ENCODE measurements at places on chromosomes 2 and 18.
A peak's percentile ranks its signal among the peaks of the same experiment; 100 is the strongest.

GRCh38 chr2:48200620-48201293, 294.5 kb upstream of the FBXO11 start:
- DNase-seq = no peak

DNA sequence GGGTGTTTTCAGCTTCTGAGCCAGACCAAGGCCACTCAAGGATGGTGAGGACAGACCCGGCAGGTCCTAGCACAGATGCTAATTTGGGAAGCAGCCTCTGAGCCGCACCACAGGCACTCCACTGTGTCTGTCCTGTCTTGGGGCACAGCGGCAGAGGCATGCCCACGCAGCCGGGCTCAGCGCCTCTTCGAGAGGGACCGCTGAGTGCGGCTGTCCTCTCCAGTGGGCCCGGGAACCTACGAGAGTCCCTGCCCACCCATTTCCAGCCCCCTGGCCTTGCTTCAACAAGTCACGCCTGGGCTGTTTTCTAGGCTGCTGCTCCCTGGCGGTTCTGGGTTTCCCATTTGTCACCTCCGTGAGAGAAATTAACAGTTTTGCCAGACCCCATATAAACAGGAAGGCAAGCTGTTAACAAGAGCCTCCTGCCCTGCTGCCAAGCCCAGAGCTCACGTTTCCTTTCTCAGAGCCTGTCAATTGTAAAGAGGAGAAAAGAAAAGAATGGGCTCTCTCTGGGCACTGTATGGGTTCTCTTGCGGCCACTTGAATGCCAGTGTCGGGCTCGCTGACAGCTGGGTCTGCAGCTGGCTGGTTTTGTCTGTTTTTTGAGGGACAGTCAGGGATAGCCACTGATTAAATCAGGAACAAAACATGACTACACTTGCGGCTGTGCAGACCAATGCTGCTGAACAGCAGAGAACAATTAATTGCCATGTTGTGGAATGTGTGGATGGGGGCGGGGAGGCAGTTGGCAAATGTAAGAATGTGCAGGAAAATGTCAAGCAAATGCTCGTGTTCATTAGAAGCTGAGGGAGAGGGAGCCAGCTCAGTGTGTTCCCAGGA, 30.6 kb downstream of the TMEM17 start:
- no peak for DNase-seq

DNA sequence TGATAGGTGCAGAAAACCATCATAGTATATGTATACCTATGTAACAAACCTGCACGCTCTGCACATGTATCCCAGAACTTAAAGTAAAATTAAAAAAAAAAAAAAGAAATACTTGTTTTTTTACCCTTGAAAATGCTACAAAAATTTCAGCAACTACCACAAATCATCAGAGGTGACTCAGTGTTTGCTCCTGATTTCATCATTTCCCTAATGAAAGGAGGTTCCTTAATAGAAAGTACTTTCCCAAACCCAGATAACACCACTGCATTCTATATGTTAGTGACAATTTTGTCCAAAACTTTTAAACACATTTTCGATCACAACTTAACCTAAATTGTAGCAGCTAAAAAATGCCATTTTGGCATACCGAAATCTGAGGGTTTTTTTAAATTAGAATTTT, 163.3 kb downstream of the SLC39A10 start:
- DNase-seq = no peak

DNA sequence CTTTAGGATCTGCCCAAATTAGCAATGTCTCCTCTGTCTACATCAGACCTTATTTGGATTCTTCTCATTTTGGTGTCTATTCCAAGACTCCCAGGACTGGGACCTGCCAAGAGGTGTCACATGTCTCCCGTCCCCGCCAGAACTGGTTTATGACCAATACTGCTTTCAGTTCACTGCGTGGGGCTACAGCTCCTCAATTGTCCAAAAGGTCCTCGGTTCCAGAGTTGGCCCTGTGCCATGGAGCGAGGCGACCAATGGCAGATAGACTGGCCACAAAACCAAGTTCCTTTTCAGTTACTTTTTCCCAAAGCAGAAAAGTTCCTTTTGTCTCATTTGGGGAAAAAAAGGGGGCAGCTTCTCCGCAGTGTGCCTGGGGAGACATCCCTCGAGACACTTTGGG, 144.1 kb upstream of the ZNF236 start:
- DNase-seq = no peak

DNA sequence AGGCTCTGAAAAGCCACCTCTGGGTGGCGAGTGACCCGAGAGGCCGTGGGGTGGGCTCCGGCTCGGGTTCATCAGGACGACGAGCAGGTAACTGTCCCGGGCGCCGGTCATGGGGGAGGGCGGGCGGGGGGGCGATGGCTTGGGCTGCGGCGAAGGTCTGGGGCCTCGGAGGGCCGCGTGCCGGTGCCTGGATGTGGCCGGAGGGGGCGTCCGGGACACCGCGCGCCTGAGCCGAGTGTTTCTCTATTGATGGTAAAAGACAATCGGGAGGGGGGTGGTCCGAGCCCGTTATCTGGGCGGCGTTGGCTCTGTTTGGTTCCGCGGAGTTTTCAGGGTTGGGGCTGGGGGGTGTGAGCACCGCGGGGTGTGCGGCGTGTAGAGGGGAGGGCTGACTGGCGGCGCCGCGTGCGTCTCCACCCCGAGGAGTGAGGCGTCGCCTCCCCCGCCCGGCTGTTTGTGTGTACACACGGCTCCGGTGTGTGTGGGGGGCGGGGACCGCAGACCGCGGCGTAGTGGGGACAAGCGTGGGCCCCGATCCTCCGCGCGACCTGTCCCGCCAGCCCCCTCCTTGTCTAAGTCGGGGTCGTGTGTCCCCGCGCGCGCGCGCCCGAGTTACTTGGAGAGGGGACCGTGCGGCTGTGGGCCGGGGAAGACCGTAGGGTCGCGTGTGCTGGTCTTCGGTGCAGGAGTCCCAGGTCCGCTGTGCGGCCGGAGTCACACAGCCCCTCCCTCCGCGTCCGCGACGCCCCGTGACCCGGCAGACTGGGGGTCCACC, 1.6 kb downstream of the CTIF start:
- peak; percentile 76 for DNase-seq

GRCh38 chr2:219961947-219962498, 334.6 kb downstream of the SLC4A3 start:
- DNase-seq = no peak

DNA sequence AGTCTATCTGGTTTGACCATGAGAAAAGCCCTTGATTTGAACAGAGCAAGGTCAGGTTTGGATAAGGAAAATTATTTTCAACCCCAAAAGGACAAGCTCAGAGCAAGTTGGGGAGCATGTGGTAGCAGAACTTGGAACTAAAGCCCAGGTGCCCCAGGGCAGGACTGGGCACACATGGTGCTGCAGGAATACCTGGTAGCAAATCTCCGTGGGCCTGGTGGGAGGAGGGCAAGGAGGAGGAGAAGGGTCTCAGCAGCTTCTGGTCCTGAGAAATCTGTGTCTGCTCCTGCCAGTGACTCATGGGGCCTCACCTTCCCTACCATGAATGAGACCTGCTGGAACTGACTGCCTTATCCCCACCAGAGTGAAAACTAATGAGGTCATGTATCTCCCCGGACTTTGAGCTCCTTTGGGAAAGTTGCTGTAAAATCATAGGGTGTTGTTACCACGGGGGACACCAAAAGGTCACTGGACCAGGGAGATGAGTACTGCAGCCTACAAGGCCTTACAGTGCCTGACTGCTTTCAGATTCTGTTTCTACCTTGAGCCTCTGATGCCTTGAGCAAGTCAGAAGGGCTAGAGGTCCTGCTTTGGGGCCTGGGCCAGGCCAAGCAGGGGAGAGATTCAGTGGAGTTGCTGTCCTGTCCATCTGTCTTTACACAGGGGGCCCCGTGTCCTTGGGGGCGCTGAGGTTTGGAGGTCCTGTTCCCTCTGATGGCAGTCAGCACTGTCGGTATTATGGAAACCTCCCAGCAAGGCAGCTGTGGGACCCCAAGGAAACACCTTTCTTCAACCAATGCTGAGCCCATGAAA, 304.0 kb downstream of the MYCN start:
- DNase-seq = no peak

DNA sequence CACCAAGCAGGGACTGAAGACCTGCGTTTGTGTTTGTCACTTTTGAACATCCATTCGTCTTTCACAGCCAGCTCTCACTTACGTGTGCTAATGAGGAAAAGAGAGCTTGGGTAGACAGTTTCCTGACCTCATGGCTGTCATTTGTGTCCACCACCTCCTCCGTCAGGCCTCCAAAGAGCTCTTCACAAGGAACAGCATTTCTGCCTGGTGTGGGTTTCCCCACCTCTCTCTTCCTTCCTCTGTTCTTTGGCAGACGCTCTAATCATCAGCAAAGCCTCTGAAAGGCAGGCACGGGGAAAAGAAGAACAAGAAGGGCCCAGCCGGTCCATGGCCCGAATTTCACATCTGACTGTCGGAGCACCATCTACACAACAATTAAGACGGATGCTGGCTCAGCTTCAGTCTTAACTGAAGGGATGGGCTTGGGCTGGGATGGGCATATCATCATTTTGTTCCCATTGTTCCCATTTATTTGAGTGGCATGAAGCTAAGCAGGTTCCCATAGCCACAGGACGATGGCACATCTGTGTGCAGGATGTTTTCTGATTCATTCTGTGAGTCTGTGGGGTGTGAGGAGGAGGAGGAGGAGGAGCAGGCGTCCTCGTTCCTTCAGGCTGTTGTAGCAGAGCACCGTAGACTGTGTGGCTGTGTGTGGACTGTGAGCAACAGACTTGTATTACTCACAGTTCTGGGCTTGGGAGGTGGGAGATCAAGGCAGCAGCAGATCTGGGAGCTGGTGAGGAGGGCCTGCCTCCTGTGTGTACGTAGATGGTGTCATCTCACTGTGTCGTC, 66.4 kb downstream of the TSHZ1 start:
- DNase-seq = no peak

- no peak for DNase-seq
These were observed 247.3 kb downstream of the PRKCE start for GRCh38 chr2:45898819-45899218.

- no peak for DNase-seq
These were observed 105.7 kb upstream of the DAPL1 start for GRCh38 chr2:158689391-158689790.

DNA sequence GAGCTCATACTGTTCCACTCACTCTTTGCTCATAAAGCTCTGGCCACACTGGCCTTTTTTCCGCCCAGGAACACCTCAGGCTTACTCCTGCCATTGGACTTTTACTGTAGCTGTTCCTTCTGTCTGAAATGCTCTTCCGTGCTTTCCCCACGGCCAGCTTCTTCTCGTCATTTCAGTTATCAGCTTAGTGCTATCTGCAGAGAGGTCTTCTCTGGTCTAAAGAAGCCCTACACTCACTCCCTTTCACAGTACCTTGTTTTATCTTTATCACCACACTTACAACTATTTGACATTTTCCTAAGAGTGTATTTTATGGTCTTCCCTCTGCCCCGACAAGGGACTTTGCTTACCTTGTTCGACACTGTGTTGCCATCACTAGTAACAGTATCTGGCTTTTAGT, 388.1 kb upstream of the SPRED2 start:
- no peak for DNase-seq

GRCh38 chr2:225355788-225356187, 43.7 kb upstream of the NYAP2 start:
- no peak for DNase-seq

- DNase-seq = no peak
These were observed 49.3 kb downstream of the CD8B2 start for GRCh38 chr2:106536490-106536889.

DNA sequence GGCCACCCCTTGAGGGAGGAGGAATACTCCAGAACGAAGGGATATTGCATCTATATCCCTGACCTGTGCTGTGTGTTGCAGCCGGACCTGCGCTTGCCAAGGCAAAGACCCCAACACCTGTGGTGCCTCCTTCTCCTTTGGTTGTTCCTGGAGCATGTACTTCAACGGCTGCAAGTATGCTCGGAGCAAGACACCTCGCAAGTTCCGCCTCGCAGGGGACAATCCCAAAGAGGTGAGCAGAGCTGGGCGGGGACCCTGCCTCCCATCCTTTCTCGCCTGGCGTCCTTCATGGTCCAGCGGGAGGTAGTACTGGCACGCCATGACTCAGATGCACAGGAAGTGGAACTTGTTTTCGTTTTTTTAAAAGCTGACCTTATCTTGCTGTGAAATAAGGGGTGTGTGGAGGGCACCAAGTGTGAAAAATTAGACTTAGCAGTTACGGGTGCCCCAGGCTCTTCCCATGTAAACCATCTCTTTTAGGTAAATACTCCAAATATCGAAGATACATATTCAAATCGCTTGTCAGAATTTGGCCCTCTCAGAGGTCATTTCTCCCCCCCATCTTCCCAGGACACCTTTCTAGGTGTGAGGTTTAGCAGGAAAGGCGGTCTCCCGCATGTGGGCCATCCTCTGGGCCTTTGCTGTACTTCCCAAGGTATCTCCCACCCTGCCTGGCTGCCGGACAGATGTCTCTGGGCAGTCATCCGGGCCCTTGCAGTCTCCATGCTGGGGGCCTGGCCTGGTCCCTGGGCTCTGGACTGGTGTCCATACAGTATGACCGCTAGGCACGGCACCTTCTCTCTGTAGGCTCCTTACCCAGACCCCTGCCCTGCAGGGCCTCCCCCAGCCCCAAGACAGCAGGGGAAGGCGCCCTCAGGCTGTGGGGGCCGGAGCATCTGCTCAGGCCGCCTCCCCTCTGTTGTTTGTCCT, 57.6 kb downstream of the BOLA3 start:
- DNase-seq = no peak

GRCh38 chr18:48622911-48623431, 84.1 kb downstream of the CTIF start:
- DNase-seq = no peak

- no peak for DNase-seq
These were observed 57.2 kb upstream of the BOD1L2 start for GRCh38 chr18:57089702-57090101.

DNA sequence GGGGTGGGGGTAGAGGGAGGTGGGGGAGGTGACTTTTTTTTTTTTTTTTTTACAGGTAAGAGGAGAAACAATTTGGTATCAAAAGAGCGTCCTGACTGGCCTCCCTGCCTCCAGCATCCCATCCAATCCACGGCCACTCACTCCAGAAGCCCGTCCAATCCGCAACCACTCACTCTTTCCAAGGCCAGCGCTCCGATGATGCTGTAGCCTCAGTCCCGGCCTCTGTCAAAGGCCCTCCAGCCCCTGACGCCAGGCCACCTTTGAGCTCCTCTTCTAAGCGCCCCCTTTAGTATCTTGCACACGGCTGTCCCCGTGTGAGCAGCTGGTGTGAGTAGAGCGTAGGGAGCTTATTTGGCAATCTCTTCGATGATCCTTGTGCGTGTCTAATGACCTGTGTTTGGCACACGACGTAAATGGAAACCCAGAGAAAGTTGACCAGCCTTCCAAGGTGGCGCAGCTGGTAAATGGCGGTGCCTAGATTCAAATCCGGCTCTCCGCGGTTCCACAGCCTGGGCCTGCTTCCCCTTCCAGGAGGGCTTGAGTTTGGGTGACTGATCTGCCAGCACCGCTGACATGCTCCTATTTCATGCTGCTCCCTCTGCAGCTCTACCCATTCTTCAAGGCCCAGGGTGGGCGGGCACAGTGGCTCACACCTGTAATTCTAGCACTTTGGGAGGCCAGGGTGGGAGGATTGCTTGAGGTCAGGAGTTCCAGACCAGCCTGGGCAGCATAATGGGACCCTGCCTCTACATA, 23.8 kb upstream of the PXDN start:
- no peak for DNase-seq
